ENCODE measurements at places on chromosomes 5 and 9. TPM values are rescaled to one million over a fixed set of nuclear protein-coding genes. Genes with fewer than 3 reads are reported as not detected.

NUTM2G gene
- total RNA-seq = not detected

NUDT12 gene
- total RNA-seq = 10.0 TPM

ACER2 gene
- 1.6 TPM for total RNA-seq

DNA sequence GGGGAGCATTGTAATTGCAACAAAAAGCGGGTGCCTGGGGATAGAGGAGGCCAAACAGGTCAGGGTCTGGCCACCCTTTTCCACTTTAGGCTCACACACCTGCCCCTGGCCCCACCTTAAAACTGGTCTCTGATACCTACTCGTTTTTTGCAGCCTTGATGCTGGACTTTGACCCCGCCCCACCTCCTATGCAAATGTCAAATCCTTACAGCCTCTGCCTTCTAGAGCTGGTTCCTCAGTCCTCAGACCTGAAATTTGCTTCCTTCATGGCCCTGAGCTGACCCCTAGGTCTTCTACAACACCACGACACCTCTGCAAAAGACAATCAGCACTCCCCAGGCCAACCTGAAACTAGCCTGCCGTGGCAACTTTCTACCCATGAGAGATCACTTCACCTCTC, 37.7 kb downstream of the SMIM23 start:
- no peaks in the 10 kb centered on the region for H3K36me3 ChIP-seq
- no peaks in the 10 kb centered on the region for H3K4me1 ChIP-seq
- no peak for DNase-seq
- H3K27me3 ChIP-seq = peaks cover 18% of the 10 kb centered on the region
- no peak overlapping the region for H3K4me3 ChIP-seq

DNA sequence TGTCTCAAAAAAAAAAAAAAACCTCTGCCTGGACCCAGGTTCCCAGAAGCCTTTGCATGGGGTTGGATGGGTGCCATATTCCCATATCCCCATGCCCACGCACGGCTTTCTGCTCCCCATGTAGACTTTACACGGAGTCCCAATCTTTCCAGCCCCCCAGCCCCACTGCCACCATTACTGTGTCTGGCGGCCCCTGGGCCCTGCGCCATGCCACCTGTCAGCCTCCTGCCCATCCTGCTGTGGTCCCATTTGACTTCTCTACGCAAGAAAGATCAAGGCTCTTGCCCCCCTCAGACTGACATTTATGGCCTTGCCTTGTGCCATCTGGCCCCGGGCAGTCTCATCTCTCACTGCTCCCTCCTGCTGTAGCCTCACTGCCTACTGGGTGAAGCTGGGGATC, 6.5 kb upstream of the AK1 start:
- no peaks in the 10 kb centered on the region for H3K27me3 ChIP-seq
- H3K4me1 ChIP-seq = peaks cover 4% of the 10 kb centered on the region
- DNase-seq = no peak
- H3K36me3 ChIP-seq = peaks cover 41% of the 10 kb centered on the region

DNA sequence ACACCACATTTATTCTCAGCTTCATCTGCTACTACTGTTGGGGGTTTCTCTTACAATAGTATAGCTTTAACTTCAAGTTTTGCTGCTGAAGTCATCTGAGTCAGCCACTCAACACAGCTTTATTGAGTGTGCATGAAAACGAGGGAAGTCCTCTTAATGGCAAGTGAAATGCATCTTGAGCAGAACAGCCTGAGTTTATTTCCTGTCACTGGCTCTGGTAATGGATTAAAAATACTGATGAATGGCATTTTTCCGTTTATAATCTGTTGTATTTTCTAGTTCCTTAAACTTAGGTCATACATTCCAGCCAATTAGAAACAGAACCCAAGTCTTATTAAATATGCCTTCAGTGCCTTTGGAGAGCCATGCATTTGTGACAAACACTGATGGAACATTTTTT, 238.6 kb downstream of the SLF1 start:
- no peaks in the 10 kb centered on the region for H3K36me3 ChIP-seq
- no peaks in the 10 kb centered on the region for H3K4me1 ChIP-seq
- H3K27me3 ChIP-seq = no peaks in the 10 kb centered on the region
- H3K27ac ChIP-seq = no peak overlapping the region
- H3K4me3 ChIP-seq = no peak overlapping the region

DNA sequence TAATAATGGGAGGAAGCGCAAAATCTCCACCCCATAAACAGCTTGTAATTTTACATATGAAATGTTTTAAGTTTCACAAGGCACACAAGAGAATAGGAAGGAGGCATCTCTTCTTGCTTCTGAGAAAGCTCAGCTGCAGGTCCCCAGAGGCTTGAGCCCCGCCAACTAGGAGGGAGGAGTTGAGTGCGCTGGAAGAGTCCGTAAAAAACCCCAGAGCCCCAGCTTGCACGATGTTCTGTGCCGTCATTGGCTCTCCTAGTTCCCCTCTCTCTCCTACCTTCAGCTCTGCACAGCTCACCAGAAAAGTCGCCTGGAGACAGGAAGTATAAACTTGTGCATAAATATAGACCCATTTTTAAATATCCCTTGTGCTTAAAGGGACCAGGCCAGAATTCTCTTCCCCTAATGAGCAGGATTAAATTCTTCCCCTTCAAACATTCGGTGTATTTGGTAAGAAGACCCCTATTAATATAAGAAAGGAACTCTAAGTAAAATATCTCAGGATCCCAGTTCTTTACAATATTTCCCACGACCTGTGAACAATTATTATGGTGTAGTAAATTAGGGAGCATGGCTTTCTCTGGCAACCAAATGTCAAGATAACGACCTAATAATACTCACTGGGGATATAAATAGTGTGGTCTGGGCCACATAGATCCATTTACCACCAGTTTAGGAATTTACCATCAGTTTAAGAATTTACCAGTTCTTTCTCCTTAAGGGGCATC, 13.7 kb downstream of the GLRX start:
- DNase-seq = peak; percentile 52
- H3K27ac ChIP-seq = peak overlapping the region; percentile 1
- no peak overlapping the region for H3K4me3 ChIP-seq
- H3K36me3 ChIP-seq = peaks cover 2% of the 10 kb centered on the region
- no peaks in the 10 kb centered on the region for H3K27me3 ChIP-seq
- H3K4me1 ChIP-seq = peaks cover 16% of the 10 kb centered on the region

- H3K36me3 ChIP-seq = no peaks in the 10 kb centered on the region
- no peaks in the 10 kb centered on the region for H3K27me3 ChIP-seq
- H3K4me1 ChIP-seq = no peaks in the 10 kb centered on the region
- DNase-seq = peak; percentile 19
- H3K4me3 ChIP-seq = no peak overlapping the region
- H3K27ac ChIP-seq = no peak overlapping the region
Measured at GRCh38 chr5:148290271-148291195, 21.7 kb upstream of the SPINK7 start.

DNA sequence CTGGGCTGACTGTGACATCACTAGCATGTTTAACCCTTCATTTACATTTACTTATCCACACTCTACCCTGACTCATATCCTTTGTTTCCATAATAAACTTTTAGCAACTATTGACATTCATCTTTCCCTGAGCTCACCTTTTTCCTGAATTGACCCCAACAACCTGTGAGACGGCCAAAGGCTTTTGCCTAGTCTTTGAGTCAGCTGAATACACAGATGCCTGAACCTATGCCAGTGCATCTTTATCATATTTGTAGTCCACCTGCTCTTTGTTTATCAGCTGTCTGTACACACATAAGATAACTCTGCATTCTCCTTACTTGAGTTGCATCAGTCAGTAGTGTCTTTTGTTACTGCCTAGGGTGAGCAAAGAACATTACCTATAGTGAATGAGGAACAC, 128.5 kb upstream of the HMHB1 start:
- peaks cover 8% of the 10 kb centered on the region for H3K4me1 ChIP-seq
- H3K36me3 ChIP-seq = no peaks in the 10 kb centered on the region
- no peak for DNase-seq
- no peaks in the 10 kb centered on the region for H3K27me3 ChIP-seq
- H3K27ac ChIP-seq = no peak overlapping the region

DNA sequence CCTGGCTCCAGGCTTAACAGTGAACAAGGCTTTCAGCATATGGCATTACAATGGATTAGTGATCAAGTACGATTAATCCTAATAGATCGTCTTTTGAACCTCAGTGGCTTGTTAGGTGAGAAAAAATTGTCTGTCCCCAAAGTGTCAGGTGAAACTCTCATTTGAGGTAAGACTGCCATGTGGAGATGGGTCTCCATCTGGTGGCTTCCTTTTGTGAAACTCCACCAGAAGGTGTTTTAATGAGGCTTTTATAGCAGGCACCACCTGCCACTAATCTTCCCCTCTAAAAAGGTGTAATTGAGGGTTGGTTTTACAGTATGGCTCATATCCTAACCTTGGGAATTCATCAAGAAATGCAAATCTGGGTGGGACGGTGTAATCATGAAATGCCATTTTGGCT, 471.1 kb upstream of the MPDZ start:
- H3K27me3 ChIP-seq = no peaks in the 10 kb centered on the region
- H3K4me3 ChIP-seq = no peak overlapping the region
- H3K4me1 ChIP-seq = no peaks in the 10 kb centered on the region
- H3K36me3 ChIP-seq = no peaks in the 10 kb centered on the region
- no peak for DNase-seq

DNA sequence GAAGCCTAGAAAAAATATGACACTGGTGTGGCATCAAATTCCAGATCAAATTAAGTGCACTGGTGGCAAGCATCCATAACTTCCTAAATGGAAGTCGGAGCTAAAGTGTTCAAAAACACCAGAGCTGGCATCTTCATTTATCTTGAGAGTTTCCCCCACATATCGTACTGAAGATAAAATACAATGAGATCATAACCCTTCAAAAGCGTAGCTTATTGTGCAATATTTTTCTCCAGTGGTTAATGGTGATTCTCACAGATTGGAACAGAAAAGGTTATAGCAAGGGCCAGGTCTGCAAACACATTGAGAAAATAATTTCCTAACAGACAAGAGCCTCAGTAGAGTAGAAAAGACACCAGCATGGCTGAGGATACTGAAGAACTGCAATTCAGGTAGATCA, 147.6 kb downstream of the SEMA5A start:
- H3K27ac ChIP-seq = no peak overlapping the region
- no peak overlapping the region for H3K4me3 ChIP-seq
- peaks cover 6% of the 10 kb centered on the region for H3K4me1 ChIP-seq

DNA sequence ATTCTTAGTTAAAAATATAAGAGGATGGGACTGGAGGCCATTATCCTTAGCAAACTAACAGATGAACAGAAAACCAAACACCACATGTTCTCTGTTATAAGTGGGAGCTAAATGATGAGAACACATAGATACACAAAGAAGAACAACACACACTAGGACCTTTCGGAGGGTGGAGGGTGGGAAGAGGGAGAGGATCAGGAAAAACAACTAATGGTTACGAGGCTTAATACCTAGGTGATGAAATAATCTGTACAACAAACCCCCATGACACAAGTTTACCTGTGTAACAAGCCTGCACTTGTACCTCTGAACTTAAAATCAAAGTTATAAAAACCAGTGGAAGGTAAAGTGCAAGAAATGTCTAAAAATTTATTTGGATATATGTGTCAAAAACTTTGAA, 1047.4 kb upstream of the C9orf72 start:
- DNase-seq = no peak
- no peak overlapping the region for H3K4me3 ChIP-seq
- no peak overlapping the region for H3K27ac ChIP-seq
- no peaks in the 10 kb centered on the region for H3K27me3 ChIP-seq
- no peaks in the 10 kb centered on the region for H3K36me3 ChIP-seq

DNA sequence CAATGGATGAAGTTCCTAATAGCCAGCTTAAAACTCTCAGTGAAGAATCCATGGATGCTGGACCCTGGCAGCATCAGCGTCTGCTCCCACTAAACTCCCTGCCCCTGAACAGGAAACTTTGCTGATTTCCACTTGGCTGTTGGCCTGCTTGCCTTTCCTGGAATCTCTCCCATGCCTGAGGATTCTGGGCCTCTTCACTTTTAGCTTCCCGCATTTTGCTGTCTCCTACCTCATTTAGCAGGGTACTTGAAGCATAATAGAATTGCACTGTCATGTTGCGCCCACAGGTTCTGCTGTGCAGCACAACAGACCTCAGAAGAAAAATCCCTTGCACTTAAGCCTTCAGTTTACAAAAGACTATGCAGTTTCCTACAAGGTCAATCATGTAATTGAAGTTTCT, 127.6 kb downstream of the DROSHA start:
- no peak overlapping the region for H3K4me3 ChIP-seq
- peaks cover 9% of the 10 kb centered on the region for H3K4me1 ChIP-seq
- H3K27ac ChIP-seq = no peak overlapping the region
- H3K27me3 ChIP-seq = no peaks in the 10 kb centered on the region

Measured in IMR-90 (cell line).